ENCODE measurements at places on chromosomes 5 and 9.

- DNase-seq: no peak
Measured at GRCh38 chr9:38062498-38063362, 6.3 kb downstream of the SHB start.

DNA sequence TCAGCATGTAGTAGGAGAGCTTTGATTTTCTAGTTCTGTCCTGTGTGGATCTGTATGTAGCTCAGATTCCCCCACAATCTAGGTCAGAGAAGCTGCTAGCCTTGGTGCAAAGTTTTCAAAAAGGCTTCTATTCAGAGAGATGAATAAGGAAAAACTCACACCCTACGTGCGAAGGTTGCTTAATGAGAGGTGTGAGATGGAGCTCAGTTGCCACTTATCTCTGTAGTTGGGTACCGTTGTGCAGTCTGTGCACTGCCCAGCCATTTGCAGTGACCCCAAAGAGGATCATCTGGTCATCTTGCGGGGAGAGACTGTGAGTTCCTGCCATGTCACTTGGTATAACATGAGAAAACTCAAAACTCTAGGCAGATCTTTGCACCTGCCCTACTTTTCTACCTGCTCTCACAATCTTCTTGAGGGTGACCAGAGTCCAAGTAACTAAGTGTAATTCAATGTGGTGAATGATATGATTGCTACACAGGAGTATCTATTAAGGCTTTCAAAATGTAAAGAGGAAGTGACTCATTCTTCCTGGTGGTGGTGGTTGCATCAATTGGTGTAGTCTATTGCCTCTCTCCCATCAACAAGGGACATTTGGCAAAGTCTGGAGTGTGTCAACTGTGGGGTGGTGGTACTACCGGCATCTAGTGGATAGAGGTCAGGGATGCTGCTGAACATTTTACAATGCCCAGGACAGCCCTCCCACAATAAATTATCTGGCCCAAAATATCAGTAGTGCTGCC is 65.2 kb downstream of the TMC1 start:
- peak; percentile 6 for DNase-seq

GRCh38 chr5:180974612-180975315 is 13.9 kb upstream of the BTNL3 start:
- no peak for DNase-seq

DNA sequence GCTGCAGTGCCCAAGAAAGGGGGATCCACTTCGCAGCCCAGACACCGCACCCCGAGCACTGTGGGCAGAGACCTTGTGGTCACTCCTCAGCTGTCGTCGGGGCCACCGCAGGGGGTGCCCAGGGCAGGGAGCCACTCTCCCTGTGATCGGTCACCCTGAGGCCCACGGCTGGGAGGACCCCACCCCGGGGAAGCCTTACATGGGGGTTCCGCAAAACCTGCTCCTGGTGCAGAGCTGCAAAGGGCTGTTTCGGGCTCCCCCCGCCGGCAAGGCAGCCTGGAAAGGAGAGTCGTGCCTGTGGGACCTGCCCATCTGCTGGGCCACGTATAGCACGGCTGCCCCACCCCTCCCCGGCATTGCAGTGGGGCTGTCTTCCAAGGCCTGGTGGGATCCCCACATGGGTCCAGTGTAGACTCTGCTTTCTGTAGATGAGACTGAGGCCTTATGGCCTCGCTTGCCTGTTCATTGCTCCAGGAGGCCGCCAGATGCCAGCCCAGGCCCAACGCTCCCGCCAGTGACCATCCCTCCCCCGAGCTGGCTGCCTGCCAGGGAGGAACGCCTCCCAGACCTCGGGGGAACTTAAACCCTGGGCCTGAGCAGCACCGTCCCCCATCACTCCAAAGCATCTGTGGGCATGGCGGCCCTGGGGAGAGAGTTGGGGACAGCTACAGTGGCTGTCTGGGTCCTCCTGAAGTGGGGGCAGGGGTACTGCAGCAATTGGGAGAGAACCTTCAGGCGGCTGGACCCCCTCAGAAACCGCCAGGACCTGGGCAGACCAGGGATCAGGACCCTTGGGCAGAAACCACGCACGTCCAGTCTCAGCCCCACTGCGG is 1.6 kb upstream of the DNLZ start:
- DNase-seq: no peak

- DNase-seq: no peak
Measured at GRCh38 chr9:3177936-3178335, 334.0 kb upstream of the PUM3 start.

DNA sequence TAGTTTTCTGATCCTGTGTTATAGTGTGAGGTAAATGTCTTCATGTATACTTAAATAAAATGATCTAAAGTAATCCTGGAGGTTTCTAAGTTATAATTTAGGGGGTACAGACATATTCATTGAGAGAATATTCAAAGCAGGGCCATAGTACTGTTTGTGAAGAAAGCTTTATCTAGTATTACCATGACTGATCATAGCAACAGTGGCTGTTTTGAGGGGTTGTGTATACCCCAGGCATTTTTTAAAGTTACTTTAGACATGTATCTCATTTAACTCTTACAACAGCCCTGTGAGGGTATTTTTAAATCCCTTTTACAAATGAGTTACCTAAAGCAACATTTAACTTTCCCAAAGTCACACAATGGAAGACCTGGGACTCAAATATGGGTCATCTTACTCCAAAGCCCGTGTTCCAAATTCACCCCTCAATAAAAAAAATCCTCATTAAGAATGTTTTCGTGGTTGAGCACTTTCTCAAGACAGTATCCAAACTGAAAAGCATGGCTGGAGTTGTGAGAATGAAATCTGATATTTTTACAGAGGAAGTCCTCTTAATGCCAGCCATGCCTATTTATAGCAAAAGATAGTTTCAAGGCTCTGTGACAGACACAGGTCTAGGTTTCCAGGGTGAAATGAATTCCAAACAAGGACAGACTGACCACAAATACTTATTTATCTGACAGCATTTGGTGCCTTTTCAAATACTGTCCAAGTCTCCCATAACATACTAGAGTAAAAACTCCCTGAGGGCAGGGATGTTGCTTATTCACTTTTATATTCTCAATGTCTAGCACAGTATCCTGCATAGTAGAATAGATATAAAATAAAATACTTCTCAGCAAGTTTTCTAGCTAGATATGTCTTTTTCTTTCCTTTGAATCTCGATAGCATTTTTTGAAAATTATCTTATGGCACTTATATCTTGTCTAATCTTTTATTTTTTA is 10.4 kb downstream of the STOM start:
- DNase-seq: no peak

GRCh38 chr5:175677571-175677970 is 19.7 kb downstream of the HRH2 start:
- DNase-seq: no peak

DNA sequence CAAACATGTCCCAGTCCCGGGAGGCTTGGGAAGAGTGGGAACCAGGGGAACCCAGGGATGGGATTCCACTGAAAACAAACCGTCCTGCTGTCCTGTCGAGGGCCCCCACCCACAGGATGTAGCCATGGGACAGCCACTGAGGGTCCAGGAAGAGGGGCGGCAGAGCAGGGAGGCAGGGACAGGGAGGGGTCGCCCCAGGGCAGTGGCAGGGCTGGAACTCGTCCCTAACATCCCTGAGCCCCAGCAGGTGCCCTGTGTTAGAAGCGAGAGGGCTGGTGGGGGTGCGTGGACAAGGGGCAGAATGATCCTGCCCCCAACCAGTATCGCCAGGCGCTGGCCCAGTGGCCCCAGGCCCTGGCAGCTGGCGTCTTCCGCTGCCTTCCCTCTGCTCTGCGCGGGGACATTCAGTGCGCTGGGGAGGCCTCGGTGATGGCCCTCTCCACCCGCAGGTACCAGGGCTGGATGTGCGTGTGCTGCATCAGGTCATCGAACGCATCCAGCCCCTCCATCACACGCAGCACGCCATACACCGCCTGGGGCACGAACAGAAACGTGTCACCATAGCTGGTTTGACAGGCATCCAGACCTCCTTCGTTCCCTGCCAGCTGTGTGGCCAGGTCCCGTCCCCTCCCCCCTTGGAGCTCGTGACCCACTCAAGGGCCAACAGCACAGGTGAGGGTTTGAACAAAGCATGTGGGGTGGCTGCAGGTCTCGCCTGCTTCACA is 6.6 kb downstream of the PTGES2 start:
- no peak for DNase-seq

- no peak for DNase-seq
Measured at GRCh38 chr5:157273131-157273556, 7.2 kb downstream of the CYFIP2 start.

DNA sequence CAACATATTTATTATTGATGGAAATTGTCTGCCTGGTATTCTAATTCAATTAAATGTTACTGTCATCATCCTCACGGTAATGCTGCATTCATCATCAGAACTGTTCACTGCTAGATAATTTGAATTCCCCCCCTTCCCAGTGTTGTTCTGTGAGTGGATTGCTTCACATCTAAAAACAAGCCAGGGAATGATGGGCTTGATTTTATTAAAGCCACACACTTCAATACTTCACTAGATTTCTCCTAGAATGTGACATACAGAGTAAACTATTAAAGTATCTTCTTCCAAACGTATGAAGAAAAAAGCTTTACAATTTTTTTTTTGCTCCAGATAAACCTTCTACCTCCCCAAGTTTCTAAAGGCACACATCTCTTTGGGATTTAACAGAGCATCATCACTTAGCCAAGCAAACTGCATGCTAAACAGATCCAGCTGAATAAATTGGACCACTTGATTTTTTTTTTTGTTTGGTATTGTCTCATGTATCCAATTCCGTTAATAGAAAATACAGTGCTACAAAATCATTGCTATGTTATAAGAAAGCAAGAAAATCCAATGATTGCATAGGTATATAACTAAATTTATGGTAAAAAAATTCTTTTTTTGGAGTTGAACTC is 692.4 kb downstream of the MTRR start:
- DNase-seq: no peak

DNA sequence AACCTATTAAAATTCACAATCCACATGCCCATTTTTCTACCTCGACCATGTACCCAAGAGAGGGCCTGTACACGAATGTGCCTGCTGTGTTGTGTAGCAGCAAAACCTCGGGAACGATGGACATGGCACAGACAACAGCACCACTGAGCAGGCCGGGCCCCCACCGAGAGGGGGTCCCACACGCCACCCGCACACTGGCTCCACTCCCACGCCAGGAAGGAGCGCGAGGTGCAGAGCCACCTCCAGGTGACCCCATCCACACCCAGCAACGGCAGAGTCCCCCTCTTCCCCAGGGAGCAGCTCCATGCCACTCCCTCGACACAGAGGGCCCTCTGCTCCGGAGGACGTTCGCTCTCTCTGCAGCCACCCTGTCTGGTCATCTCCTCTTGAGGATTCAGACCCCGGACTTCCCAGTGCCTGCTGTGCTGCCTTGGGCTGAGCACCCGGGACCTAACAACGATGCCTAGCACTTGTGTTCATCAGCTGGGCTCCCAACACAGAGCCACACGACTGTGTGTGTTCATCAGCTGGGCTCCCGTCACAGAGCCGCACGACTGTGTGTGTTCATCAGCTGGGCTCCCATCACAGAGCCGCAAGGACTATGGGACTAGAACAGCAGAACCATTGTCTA is 25.3 kb upstream of the ADAMTS2 start:
- DNase-seq: no peak

DNA sequence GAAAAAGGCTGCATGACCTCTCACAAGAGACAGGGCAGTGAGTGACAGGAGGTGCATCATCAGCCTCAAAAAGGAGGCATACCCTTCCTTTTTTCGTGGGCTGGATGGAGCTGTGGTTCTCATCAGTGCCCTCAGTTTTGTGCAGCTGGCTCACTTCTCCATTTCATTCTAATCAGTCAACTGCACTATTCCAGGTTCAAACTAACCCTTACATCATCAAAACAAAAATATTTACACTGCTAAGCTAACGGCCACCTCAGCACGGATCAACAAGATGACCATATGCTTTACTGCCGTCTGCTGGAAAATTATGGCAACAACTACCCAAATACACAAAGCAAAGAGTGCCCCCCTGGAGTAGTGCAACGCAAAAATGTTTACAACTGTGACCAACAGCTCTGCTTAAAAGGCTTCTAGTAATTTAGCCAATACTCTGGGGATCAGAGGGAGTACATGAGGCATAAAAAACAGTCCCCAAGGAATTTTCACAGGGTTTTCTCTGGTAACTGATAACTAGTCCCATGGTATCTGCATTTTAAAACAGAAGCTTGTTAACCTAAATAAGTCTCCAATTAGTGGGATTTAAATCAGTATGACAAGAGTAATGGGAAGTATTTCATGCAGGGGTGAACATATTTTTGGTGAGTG is 10.8 kb downstream of the KCNV2 start:
- no peak for DNase-seq

GRCh38 chr5:130601-131131 is 38.7 kb downstream of the PLEKHG4B start:
- DNase-seq: no peak

GRCh38 chr5:73254642-73255041 is 81.6 kb downstream of the TMEM174 start:
- no peak for DNase-seq

GRCh38 chr9:130794923-130795495 is 40.0 kb upstream of the ABL1 start:
- DNase-seq: no peak

DNA sequence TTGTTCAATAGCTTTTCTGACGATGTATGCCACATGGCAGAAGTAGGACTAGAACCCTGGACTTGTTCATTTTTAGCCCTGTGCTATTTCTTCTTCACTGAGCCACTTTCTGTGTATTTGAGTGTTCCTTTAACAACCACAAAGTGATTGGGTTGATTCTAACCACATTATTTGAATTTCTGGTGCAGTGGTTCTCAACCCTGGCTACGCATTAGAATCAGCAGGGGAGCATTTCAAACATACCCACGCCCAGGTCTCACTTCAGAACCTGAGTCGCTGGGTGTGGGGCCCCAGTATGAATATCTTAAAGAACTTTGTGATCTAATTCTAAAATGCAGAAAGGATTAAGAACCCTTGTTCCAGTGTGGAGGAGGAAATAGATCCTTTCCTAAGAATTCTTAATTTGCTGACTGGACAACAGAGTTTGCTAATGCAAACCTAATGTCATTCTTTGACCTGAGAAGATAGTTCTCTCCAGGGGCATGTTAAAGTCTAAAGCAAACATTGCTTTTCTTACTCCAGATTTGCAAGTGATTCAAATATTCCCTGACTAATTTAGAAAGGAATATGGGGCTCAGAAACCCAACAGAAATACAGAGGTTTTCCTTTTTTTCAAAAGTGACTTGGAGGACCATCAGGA is 75.4 kb upstream of the GDNF start:
- DNase-seq: no peak

Measured in activated T-helper 1 cell treated with anti-CD3 and anti-CD28 coated beads, Interleukin-12 subunit alpha, Interleukin-12 subunit beta, Interleukin-2, Interleukin-4 antibody, amounts not matched to agents 30 ng/mL and 10 ng/mL and 1 ng/mL, durations not matched to agents 14 hours and 24 hours and 36 hours (primary cell).